ENCODE measurements at places on chromosomes 12 and 14.

- H3K4me1 ChIP-seq = peaks cover 33% of the 10 kb centered on the region
- peak overlapping the region; percentile 82 for H3K4me3 ChIP-seq
- no peaks in the 10 kb centered on the region for H3K27me3 ChIP-seq
- H3K36me3 ChIP-seq = peaks cover 7% of the 10 kb centered on the region
Measured at GRCh38 chr12:56224954-56225353, 812 bp downstream of the NABP2 start.

GRCh38 chr14:70898111-70898745 is 9.0 kb upstream of the PCNX1 start:
- H3K27ac ChIP-seq = no peak overlapping the region
- DNase-seq = no peak

DNA sequence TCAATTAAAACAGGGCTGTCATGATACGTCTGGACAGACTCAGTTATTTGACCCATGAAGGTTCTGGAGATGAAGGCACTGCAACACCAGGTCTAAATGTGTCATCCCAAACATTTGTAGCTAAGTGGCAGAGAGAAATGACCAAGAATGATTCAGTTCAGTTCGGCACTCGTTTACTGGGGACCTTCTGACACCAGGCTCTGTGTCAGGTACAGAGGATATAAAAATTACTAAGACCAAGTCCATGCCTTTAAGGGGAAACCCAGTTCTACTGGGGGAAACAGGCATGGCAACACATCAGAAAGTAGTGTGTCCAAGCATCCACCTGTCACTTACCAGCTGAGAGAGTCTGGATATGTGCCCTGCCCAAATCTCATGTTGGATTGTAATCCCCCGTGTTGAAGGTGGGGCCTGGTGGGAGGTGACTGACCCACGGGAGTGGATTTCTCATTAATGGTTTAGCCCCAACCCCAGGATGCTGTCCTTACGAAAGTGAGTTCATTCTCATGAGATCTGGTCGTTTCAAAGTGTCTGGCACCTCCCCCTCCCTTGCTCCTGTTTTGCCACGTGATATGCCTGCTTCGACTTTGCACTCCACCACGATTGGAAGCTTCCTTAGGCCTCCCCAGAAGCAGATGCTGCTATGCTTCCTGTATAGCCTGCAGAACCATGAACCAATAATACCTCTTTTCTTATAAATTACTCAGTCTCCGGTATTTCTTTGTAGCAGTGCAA is 41.9 kb upstream of the BCL2L14 start:
- DNase-seq = no peak
- no peak overlapping the region for H3K4me3 ChIP-seq
- peaks cover 11% of the 10 kb centered on the region for H3K4me1 ChIP-seq
- H3K27me3 ChIP-seq = no peaks in the 10 kb centered on the region
- no peak overlapping the region for H3K27ac ChIP-seq
- H3K36me3 ChIP-seq = no peaks in the 10 kb centered on the region

DNA sequence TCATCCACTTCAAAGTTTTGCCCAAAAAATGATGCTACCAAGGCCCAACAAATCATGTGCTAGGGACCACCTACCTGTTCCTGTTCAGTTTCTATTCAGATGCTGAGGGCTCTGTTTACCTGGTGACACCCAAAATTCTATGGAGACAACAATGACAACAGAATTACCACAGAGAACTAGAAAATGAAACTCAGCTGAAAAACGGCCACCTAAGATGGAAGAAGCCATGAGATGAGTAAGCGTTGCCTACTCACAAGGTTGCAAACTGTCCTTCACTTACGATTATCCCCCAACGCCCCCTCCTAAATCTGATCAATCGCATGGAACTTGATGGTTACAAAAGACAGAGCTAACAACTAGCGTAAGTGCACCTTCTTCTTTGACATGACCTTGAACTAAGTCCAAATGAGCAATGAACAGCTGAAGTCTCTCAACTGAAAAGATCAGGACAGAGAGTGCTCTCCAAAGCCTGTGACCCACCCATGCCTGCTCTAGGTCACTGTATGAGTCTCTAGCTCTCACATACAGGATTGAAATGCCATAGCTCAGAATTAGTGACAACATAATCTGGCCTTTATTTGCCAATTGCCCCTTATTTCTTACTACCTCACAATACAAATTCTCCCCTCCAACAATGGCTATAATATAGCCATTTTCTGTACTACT is at the start of gene RNASE11:
RNASE11 (minus strand) TSS at position 513 of the 666 bp plus-strand sequence.
- H3K36me3 ChIP-seq = no peaks in the 10 kb centered on the region
- no peak within 1 kb of the TSS for H3K27ac ChIP-seq
- DNase-seq = no peak

DNA sequence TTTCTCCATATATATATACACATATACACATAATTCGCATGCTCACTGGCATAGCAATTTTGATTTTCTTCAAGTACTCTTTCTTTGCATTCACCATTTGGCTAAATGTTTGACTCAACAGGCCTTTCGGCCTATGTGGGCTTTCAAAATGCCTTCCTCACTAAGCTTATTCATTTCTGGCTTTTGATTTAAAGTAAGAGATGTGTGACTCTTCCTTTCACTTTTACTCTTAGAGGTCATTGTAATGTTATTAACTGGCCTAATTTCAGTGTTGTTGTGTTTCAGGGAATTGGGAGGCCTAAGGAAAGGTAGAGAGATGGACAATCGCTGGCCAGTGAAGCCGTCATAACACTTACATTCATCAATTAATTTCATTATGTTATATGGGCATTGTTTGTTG is 14.5 kb upstream of the KLRD1 start:
- no peaks in the 10 kb centered on the region for H3K4me1 ChIP-seq
- H3K36me3 ChIP-seq = no peaks in the 10 kb centered on the region
- H3K27me3 ChIP-seq = no peaks in the 10 kb centered on the region
- H3K4me3 ChIP-seq = no peak overlapping the region
- H3K27ac ChIP-seq = no peak overlapping the region
- no peak for DNase-seq

GRCh38 chr12:102797528-102797927 is 119.5 kb downstream of the PAH start:
- no peaks in the 10 kb centered on the region for H3K4me1 ChIP-seq
- no peak for DNase-seq
- no peak overlapping the region for H3K27ac ChIP-seq
- H3K27me3 ChIP-seq = no peaks in the 10 kb centered on the region

- no peaks in the 10 kb centered on the region for H3K27me3 ChIP-seq
- no peak overlapping the region for H3K4me3 ChIP-seq
- no peak overlapping the region for H3K27ac ChIP-seq
- no peak for DNase-seq
- peaks cover 10% of the 10 kb centered on the region for H3K36me3 ChIP-seq
Measured at GRCh38 chr12:51395283-51396230, 4.4 kb upstream of the GALNT6 start.

DNA sequence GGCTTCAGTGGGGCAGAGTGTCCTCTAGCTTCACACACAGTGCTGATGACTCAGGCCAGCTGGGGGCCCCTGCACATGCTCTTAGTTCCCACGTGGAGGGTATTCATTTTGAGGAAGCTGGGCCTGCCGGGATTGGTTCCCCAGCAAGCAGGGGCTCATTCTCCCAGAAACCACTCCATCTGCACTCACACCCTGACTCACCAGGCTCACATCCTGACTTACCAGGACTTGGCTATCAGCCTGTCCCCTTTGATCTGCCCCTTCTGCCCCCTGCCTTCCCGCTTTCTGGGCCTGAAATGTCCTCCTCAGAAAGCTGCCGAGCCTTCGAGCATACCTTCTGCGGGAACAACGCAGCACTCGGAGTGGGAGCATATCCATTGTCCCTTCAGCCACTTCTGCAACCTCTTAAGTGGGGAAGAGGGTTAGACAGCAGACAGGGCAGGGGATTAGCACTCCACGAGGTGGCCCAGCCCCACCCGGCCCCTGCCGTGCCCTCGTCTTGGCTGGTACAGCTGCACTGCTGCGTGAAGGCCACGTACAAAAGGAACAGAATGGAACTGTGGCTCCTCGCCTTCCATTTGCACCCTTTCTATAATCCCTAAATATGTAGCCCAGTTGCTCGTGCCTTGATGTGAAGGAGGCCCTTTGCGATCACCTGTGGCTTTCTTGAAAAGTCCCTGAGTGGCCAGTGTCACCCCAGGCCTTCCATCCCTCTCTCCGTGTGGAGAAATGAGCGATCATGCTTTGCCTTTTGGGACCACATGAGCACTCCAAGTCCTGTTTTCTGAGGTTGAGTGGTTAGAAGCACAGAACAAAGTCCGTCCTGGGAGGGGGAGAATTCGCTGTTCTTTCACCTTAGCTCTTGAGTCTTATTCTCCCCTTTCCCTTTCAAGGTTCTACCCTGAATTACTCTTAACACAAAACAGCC is 26.1 kb downstream of the TPCN1 start:
- H3K27ac ChIP-seq = peak overlapping the region; percentile 98
- H3K27me3 ChIP-seq = no peaks in the 10 kb centered on the region
- H3K36me3 ChIP-seq = peaks cover 9% of the 10 kb centered on the region
- no peak overlapping the region for H3K4me3 ChIP-seq

DNA sequence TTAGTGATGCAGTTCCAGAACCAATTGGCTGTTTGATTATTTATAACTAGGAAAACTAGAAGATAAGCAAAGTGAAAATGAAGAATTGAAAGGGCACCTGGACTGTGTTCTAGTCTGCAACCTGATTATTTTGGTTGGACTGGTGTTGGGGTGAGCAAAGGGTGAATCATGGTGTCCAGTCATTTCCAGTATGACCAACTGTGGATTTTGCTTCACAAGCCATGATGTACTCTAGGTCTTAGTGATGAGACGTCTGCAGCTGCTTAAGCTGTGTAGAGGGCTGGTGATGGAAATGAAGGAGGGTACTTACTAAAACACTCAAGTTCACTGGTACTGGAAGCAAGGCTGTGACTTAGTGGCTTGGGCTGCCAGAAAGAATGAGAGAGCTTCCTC is 193.2 kb upstream of the FRMD6 start:
- no peak for DNase-seq
- no peak overlapping the region for H3K27ac ChIP-seq
- no peaks in the 10 kb centered on the region for H3K27me3 ChIP-seq
- no peaks in the 10 kb centered on the region for H3K36me3 ChIP-seq
- H3K4me3 ChIP-seq = no peak overlapping the region

DNA sequence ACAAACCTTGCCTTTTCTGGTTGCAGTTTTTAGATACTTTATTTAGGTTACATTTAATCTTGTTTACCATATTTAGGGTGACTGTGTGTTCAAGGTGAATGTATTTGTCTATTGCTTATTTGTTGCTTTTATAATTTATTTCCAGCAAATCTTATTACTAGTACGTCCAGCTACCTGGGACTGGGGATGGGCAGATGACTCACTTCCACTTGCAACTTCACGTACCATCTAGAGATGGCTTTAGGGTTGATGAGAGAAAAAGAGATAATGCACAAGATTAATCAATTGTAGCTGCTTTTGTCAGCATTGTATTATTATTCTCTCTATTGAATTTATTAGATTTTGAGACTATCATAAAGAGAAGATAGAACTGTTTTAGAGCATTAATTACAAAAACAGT is 5.1 kb downstream of the MIPOL1 start:
- no peak for DNase-seq
- H3K4me3 ChIP-seq = no peak overlapping the region
- no peaks in the 10 kb centered on the region for H3K27me3 ChIP-seq
- peaks cover 36% of the 10 kb centered on the region for H3K36me3 ChIP-seq

GRCh38 chr12:46177837-46178608 is 90.8 kb downstream of the SLC38A1 start:
- no peaks in the 10 kb centered on the region for H3K27me3 ChIP-seq
- H3K27ac ChIP-seq = no peak overlapping the region
- H3K36me3 ChIP-seq = no peaks in the 10 kb centered on the region
- no peak for DNase-seq
- peaks cover 6% of the 10 kb centered on the region for H3K4me1 ChIP-seq

DNA sequence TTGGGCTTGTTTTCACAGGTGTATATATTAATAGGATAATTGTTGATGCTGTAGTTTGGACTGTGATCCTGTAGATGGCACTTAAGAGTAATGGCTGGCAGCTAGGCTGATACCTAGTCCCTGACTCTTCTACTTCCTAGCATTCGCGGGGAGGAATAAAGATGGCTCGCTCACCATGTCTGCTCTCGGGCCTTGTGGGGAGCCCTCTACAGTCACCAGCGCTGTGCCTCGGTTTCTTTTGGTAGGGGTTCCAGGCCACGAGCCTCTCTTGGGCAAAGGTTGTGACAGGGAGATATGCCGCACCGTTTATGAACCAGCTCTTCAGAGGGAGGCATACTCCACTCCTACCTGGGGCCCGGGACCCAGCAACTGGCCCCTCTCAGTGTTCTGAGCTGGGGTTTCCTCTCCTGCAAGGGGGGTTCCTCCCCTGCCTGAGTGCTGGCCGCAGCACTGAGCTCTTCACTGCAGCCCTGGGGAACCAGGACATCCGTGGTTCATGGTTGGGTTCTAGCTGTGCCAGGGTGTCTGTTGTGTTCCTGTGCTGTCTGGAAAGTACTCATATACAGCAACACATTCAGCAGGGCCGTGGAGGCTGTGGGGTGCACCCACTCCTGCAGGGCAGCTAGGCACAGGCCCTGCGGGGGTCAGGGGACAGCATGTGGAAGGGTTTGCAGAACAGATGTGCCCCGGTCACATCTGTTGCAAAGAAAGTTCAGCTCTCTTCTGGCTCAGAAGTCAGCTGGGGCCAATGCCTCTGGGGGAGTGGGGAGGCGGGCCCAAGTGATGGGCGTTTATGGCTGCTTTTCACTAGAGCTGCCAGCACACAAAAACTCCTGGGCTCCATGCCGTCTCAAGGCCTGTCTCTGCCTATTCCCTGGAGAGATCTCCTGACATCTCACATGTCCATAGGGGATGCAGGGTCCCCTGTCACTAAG is 147.9 kb downstream of the PPFIA2 start:
- no peaks in the 10 kb centered on the region for H3K27me3 ChIP-seq
- peak; percentile 12 for DNase-seq
- H3K4me3 ChIP-seq = no peak overlapping the region
- H3K27ac ChIP-seq = no peak overlapping the region
- H3K36me3 ChIP-seq = no peaks in the 10 kb centered on the region

- H3K4me1 ChIP-seq = peaks cover 45% of the 10 kb centered on the region
- no peak for DNase-seq
- H3K36me3 ChIP-seq = peaks cover 11% of the 10 kb centered on the region
- no peak overlapping the region for H3K4me3 ChIP-seq
- no peaks in the 10 kb centered on the region for H3K27me3 ChIP-seq
- peak overlapping the region; percentile 89 for H3K27ac ChIP-seq
Measured at GRCh38 chr12:12387501-12387900, 30.6 kb downstream of the BORCS5 start.

- DNase-seq = no peak
- no peaks in the 10 kb centered on the region for H3K36me3 ChIP-seq
- no peak overlapping the region for H3K4me3 ChIP-seq
- no peaks in the 10 kb centered on the region for H3K27me3 ChIP-seq
- H3K27ac ChIP-seq = no peak overlapping the region
Measured at GRCh38 chr14:50072395-50072794, 44.0 kb downstream of the VCPKMT start.

GRCh38 chr14:95157048-95157326 is 342 bp downstream of the DICER1 start:
- DNase-seq = no peak
- H3K36me3 ChIP-seq = 0 out of 2 replicates have a peak, but pooled peaks cover 3% of the 10 kb centered on the region

DNA sequence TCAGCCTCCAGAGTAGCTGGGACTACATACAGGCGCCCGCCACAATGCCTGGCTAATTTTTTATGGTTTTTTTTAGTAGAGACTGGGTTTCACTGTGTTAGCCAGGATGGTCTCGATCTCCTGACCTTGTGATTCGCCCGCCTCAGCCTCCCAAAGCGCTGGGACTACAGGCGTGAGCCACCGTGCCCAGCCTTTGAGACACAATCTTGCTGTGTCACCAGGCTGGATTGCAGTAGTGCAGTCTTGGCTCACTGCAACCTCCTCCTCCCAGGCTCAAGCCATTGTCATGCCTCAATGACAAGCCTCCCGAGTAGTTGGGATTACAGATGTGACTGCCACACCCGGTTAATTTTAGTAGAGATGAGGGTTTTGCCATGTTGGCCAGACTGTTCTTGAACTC is 21.3 kb upstream of the STRN3 start:
- no peak overlapping the region for H3K4me3 ChIP-seq
- DNase-seq = no peak
- H3K27me3 ChIP-seq = no peaks in the 10 kb centered on the region
- peaks cover 11% of the 10 kb centered on the region for H3K4me1 ChIP-seq
- H3K36me3 ChIP-seq = 0 out of 2 replicates have a peak, but pooled peaks cover 3% of the 10 kb centered on the region
